Stimulated activated CD8-positive, alpha-beta memory T cell treated with anti-CD3 and anti-CD28 coated beads, Interleukin-7, amount 100 ng/mL, for 48 hours (primary cell): ENCODE measurements at places on chromosomes 6 and 20.

GRCh38 chr6:74946961-74947360 lies 258.9 kb downstream of the COL12A1 start:
- DNase-seq: no peak

- DNase-seq: no peak
Measured at GRCh38 chr6:35445691-35446090, 6.4 kb upstream of the FANCE start.

DNA sequence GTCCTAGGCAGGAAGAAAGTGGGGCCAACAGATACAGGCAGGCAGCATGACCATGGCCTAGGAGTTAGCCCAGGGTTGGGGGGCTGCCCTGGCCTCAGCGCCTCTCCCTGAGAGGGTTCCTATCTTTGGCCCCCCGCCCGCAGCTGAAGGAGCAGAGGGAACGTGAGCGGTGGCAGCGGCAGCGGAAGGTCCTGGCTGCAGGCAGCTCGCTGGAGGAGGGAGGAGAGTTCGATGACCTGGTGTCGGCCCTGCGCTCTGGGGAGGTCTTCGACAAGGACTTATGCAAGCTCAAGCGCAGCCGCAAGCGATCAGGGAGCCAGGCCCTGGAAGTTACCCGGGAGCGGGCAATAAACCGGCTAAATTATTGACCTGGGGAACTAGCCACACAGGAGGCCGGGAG lies 32.6 kb downstream of the MOCS1 start:
- DNase-seq: no peak

GRCh38 chr6:10722570-10722819 lies 375 bp upstream of the TMEM14C start:
- DNase-seq: no peak

DNA sequence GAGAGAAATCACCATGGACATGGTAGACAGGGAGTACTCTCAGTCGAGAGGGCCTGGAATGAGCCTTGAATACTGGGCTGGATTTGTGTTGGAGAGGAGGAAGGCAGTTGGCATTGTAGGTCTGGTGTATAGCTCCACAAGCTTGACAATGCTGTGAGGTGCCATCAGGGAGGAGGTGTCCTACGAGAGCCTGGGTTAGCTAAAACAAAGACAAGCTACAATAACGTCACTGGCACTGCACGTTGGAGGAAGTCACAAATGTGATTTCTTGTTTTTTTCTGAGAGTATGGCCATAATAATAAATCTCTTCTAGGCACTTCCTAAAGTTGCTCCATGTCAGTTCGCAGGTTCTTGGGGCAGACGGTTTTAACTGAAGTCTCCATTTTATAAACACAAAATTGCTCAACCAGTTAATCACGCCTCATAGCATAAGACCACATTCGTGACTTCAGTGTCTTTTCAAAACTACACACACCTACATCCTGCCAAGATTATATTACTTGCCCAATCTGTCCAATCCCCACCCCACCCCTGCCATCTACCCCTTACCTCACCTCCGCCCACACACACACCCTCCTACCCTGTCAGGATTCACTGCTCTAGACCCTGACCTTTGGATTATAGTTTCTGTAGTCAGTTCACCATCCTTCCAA lies 4.4 kb upstream of the HLA-DMB start:
- DNase-seq: no peak

DNA sequence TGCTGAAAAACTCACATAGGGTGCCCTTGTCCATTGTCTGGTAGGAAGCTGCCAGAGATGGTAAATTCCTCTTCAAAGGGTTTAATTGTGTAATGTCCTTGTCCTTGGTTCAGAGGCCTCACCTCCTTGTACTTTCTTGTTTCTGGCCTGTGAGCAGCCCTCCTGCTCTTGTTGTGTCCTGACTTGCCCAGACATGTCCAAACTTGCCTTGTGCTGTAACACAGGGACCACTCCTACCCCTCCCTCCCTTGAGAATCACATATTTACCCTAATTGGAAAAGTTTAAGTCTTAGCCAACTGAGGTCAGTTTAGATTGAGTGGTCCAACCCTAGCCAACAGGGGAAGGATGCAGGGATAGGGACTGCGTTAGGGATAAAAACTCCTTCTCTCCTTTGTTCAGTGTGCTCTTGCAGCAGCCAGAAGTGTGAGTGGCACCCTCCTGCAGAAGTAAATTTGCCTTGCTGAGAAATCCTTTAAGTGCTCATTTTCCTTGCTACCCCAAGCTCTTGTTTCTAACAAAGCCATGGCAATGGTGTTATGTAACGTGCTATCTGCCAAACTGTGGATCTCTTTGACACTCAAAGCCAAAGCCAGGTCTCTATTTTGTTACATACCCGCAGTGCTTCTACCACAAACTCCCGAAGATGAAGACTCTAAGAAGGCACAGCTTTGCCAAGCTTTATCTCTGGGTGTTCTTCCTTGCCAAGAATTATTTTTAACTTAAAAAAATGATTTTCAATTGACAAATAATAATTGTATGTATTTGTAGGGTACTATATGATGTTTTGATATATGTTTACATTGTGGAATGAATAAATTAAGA lies 414.5 kb downstream of the ESR1 start:
- DNase-seq: no peak

GRCh38 chr6:134936476-134936875 lies 13.4 kb downstream of the ALDH8A1 start:
- no peak for DNase-seq

DNA sequence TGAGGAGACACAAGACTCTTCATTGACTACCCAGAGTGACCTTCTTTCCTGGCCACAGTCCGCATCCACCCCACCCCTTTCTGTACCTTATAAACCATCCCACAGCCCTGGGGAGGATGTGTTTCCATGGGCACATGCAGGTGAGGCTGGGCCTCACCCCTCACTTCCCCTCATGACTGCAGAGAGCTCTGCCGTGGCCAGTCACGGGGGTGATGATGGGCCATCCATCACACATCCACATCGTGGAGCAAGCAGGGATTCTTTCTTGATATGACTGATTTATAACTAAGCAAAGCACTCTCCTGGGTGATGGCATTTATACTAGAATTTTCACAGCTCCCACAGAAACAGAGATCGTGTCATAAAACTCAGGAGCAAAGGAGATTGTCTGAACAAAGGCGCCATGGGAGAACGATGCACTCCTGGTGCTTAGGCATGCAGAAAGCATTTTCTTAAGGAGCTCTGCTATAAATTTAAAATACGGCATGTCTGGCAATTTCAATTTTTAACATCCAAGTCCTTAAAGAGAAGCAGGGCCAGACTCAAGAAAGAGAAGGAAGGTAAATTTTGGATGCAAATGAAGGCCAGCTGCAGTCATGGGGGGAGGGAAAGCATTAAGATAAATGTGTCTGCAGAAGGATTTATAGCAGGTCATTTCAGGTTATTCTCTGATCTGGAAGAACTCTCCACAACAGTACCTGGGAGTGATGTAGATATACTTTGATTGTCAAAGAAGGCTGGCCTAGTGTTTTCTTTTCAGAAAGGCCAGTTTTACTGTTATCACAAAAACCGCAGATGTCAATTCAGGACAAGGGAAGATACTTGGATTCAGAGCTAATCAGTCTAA lies 777.0 kb downstream of the C6orf118 start:
- DNase-seq: no peak

DNA sequence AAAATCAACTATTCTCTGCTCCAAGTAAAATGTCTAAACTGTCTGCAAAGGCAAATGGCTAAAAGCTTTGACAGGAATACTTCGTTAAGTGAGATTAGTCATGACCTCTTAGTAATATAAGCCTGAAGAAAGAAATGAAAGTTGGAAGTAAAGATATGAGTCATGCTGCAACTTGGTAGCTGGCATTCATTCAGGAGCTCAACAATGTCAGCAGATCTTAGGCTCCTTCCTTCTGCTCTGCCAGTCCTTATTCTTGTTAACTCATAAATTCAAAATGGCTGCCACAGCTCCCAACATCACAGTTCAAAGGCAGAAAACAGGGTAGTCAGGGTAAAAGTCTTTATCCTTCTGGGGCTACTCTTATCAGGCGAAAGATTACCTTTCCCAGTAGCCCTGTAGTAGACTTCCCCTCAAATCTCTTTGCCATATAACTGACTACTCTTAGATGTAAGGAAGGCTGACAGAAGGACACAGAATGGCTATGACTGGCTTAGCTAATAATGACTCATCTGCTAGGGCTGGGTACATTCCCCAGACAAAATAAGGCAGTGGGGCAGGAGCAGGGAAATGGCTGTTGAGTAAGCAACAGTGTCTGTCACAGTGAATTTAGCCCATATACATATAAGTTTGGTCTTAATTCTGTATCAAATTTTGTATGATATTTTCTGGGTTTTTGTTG lies 24.4 kb upstream of the C6orf62 start:
- DNase-seq: no peak

DNA sequence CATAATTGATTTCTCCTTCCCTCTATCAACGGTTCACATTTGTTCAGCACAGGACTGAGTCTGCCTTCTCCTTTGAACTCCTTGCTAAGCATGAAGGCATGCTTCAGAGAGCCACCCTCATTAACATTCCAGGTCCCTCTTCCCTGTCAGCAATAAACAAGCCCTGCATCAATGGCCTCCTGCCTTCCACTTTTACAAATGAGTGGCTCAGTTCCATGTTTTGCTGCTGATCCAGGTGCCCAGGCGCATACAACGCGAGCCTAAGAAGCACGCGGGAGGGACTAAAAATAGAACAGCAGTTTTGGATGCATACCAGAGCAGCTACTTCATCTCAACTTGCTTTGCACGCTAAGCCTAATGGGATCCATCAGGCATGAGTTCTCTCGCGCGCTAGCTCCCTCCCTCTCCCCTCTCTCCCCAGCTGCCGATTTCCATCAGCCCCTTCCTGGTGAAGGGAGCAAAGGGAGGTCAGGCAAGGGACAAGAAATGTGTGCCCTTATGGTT lies 53.4 kb downstream of the TRAF3IP2 start:
- DNase-seq: no peak

- DNase-seq: no peak
Measured at GRCh38 chr20:11431621-11432020, 486.1 kb upstream of the BTBD3 start.

DNA sequence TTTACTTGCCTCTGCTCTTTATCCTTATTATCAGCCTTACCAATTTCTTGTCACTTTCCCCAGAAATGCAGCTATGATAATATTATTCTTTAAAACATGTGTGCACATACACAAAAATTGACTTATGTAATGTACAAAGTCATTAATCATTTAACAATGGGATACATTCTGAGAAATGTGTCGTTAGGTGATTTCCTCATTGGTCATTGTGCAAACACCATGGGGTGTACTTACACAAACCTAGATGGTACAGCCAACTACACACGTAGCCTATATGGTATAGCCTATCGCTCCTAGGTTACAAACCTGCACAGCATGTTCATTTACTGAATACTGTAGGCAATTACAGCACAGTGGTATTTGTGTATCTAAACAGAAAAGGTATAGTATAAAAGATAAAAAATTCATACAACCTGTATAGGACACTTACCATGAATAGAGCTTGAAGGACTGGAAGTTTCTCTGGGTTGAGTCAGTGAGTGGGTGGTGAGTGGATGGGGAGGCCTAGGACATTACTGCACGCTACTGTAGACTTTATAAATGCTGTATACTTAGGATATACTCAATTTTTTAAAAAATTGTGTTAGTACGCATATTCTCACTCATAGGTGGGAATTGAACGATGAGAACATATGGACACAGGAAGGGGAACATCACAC lies 56.9 kb downstream of the HIVEP1 start:
- DNase-seq: no peak

DNA sequence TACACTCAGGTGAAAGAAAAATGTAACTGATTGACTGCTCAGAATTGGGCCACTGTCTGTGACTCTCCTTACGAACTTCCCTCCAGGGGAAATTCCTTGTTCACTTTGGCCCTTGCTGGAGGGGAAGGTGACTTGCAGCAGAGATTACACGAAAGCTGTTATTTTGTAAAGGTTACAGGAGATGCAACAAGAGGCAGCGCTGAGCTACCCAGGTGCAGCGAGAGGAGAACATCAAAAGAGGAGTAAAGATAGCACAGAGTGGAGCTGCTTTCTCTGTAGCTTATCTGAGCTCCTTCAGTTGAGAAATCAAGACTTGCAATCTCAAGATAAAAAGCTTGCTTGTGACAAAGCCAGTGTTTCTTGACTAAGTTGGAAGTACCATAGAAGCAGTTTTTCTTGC lies 144.6 kb downstream of the ARHGAP18 start:
- DNase-seq: no peak

- DNase-seq: no peak
Measured at GRCh38 chr6:44034391-44034861, 92.8 kb downstream of the MRPL14 start.

DNA sequence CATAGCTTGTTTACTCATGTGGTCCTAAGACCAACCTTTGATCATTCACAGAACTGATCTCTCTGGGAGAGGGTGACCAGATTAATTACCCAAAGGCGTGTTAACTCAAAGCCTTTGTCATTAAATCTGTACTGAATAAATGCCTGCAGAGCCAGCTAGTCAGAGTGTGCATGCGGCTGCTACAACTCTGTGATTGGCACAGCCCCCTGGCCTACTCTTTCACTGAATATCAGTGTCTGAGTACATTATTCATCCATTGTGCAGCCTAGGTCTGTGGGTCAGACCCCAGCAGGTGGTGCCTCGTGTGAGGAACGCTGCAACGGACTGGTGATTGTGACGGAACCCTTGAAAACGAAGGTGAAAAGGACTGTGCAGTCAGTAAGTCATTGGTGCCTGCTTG lies 663.6 kb downstream of the PHF3 start:
- no peak for DNase-seq

DNA sequence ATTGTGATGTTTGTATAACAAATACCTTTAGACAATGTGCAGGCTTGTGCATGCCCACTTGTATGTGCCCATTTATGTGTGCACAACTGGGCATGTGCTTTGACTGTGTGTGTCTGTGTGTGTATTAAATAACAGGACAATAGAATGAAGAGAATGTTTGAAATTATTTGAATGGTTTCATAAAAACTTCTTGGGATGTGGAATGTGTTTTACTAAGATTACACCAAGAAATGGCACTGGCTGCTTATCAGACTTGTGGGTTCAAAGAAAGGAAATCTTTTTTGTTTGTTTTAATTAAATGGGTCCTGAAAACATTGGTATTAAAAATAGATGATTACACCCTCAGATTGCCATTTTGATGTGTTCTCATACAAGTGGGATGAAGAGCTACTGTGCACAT lies 191.6 kb upstream of the CCN2 start:
- no peak for DNase-seq

GRCh38 chr6:34447910-34448309 lies 18.0 kb upstream of the PACSIN1 start:
- no peak for DNase-seq

GRCh38 chr6:12585497-12585958 lies 131.0 kb upstream of the PHACTR1 start:
- DNase-seq: no peak

- DNase-seq: no peak
Measured at GRCh38 chr6:56474532-56474931, 168.2 kb downstream of the DST start.

DNA sequence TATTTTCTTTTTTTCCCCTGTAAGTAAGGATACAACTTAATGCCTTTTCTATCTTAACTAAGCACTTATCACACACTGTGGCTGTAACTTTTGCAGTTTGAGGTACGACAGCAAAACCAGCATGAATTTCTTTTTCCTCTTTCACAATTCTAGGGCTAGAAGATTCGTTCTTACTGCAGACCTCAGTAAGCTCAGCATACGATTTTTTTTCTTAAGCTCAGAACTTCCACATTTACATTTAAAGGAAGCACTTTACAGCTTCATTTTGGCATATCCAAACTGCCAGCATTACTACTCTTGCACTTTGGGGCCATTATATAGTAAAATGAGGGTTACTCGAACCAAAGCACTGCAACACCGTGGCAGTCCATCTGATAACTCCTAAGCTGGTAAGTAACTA lies 889 bp upstream of the CHMP4B start:
- DNase-seq: no peak
